ENCODE measurements at places on chromosomes 6 and 20.

GRCh38 chr6:117346142-117346930, 79.4 kb downstream of the ROS1 start:
- DNase-seq, result no peak

DNA sequence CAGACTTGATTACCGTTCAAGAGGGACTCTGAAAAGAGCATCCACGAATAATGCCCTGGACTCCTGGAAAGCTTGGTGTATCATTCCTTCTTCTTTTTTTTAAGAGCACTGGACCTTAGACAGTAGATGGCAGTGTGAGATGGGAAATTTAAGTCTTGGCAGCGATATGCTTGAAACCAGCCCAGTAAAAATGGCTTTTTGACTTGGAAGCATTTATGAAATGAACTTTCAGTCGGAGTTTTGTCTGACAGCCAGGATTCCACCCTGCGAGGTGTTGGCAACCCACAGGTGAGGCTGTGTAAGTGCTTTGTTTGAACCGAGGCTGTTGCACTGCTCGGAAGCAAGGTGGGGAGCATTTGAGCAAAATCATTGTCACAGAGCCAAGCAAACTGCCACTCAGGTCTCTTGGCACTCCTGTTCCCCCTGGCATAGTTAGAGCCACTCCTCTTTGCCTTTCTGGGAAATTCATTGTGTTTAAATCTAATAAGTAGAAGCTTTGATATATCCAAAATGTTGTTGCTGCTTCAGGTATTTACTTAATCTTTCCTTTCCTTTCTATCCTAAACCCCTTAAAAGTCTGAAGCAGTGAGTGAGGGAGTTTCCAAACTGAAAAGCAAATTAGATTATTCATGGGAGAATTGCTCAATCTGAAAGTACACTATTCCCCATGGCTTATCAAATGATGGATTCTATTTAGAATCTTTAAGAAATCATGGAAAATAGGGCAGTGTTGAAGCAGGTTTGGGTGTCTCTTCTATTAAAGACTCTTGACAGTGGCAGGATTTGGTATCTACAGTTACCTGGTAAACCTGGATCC, 272.8 kb upstream of the SLC35B3 start:
- DNase-seq, result no peak

- no peak for DNase-seq
Measured at GRCh38 chr20:46670585-46671584, 18.4 kb downstream of the TP53RK start.

DNA sequence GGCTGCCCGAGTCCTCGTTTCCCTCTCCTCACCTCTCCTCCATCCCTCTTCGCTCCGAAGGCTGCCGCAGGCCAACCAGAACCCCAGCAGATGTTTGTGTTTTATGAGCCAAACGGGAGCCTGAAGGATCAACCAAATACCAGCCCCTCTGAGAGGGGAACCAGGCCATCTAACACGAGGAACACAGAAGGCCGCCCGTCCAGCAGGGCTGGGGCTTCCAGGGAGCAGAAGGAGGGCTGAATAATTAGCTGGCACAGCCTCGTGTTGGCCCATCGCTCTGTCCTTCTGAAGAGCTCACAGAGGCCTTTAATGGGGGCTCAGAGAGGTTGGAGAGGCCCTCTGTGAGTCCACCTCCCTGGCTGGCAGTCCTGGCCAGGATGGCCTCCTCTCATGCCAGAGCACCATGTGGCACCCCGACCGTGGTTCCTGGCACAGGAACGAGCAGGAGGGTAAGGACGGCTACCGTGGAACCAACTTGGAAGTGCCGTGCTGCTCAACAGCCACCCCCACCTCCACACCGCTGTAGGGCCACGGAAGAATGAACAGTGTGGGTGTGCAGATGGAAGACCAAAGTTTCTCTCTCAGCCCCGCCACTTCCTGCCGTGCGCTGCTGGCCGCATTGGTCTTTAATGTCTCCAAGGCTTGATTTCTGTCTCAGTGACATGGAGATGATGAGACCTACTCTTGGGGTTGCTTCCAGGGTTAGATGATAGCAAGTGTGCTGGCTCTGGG, 155.2 kb downstream of the SCML4 start:
- no peak for DNase-seq

- DNase-seq, result no peak
Measured at GRCh38 chr6:71211799-71212198, 76.8 kb upstream of the OGFRL1 start.

GRCh38 chr6:106702046-106702445, 72.7 kb downstream of the QRSL1 start:
- DNase-seq, result no peak

DNA sequence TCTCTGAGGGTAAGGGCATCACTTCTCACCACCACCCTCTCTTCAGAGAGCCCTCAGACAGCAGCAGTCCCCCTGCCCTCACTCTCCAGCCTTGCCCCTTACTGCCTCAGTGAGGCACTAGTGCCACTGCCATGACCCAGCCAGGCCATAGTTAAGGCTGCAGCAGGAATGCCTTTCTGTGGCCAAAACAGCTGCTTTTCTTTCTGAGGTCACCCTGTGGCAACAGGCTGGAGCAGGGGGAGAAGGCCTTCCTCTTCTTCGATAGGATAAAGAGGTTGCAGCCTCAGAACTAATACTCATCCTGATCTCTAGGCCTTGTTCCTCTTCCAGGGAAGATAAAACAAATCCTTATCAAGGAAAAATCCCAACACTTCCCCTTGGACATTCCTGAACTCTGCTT, 56.8 kb upstream of the ECI2 start:
- DNase-seq, result no peak

- DNase-seq, result no peak
Measured at GRCh38 chr6:1479095-1479494, 89.7 kb downstream of the FOXF2 start.

DNA sequence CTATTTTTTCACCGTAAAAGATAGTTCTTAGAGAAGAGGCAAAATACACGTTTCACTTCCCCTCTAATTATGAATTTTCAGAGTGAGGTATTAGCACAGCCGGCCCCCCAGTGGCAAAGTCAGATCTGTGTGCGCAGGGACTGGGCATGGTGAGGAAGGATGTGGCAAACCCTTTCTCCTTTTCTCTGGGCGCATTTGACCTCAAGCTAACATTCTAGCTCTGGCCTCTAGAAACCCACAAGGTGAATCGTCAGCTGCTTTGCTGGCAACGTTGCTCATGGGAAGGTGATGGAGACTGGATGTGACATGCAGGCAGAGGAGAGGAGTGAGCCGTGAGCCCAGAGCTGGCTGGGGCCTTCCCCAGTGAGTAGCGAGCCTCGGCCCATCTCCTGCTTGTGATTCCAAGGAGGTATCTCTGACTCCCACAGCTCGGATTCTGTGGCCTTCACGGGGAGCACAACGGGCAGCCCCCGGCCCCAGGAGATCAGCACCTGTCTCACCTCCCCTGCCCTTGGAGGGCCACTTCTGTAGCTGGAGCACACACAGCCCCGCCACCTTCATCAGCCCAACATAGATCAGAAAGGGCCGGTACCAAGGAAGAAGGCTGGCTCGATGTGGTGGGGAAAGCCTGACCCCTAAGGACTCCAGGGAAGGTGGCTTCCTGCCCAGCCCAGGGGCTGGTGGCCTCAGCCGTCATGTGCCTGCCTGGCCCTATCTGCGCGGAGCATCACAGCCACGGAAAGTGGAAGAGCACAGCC, 152.8 kb downstream of the TAF4 start:
- DNase-seq, result no peak

DNA sequence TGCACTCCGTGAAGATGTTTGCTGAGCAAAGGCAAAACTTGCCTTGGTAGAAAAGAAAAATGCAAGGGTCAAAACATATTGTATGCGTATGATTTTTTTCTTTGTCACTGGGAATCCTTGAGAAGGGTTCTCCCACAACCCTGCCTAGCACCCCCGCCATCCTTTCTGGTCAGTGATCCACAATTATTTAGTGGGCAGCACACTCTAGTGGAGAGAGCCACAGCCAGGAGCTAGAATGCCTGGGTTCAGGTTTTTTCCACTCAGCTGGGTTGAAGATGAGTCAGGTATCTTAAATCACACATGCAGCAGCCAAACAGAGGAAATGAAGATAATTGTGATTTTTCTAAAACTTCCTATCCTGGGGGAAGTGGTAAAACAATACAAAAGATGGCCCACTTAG, 243.1 kb downstream of the PKHD1 start:
- DNase-seq, result no peak

DNA sequence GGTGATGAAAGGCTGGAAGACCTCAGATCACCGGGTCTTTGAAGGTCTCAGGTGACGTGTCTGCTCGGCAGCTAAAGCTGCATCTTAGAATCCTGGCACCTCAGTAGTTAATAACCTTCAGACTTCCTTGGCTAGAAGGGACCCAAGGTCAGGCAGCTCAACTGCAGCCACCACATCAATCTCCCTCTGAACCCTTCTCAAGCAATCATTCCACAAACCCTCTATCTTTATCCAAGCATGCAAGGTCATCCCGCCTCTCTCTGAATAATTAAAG, 16.7 kb upstream of the TLDC2 start:
- no peak for DNase-seq

DNA sequence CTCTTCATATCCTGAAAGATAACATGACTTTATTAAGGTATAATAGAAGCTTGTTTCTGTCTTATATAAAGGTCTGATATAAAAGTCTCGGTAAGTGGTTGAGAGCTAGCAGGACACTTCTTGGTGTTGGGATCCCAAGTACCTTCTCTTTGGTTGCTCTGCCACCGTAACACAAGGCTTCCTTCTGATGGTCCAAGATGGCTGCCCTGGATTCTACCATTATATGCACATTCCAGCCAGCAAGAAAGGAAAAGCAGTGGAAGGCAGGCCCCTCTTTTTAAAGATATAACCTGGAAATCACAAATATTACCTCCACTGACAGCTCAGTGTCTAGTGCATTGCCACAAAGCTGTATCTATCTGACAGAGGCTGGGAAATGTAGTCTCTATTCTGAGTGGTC, 75.0 kb downstream of the TSHZ2 start:
- DNase-seq, result no peak

DNA sequence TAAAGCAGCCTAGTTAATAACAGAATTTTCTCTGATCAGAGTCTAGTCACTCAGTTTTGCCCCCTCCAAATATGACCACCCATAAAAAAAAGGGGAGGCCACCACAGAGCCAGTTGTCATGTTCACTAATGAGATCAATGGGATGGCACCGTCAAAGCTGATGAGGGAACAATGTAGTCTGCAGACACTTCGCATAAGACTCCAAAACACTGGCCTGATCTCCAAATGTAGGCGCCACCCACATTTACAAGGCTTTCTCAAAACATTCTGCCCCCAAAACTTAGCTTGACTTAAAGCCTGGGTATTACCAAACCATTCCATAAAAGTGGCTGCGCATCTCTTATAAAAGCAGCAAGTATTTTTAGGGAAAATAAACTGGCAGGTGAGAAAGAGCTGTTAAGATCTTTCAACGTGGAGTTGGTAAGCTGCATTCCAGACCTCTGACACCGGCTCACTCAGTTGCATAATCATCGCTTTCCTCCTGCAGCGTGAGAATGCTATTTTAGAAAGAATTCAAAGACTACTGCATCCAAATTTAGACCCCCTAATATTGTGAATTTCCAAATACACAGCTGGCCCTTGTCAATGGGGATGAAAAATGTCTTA, 59.3 kb downstream of the TBC1D7 start:
- no peak for DNase-seq

DNA sequence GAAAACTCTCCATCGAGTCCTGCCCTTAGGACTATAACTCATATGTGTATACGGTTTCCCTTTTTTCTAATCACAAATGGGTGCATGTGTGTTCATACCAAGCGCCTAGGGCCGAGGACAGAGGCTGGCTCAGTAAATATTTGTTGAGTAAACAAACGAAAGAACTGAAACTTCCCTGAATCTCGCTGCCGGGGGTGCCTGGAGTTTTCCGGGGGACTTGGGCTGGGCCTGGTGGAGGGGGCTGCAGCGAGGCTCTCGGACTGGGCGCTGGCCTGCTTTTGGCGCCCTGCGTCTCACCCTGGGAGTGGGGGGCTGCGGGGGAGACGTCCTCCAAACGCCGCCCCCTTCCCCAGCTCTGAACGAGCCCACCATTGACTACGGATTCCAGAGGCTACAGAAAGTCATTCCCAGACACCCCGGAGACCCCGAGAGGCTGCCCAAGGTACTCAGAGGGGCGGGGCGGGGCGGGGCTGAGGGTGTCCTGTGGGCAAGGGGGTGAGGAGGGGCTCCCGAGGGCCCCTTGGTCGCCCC, 49.0 kb downstream of the CPXM1 start:
- no peak for DNase-seq

DNA sequence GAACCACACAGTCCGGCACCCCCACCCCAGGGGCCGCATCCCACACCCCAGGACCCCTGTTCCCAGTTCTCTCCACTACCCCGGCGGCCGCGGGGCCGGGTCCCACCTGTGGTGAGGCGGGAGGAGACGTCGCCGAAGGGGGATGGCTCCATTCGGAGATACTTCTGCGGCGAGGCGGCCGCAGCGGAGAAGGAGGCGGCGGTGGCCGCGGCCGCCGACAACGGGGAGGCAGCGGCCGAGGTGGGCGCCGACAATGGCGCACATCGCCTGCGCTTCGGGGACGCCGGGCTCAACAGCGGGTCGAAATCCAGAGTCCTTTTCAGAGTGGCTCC, 723 bp downstream of the AKIRIN2 start:
- DNase-seq, result no peak

GRCh38 chr6:157706883-157707282, 116.2 kb upstream of the SNX9 start:
- DNase-seq, result no peak

GRCh38 chr20:39676857-39677391, 714.8 kb downstream of the DHX35 start:
- no peak for DNase-seq

All from stimulated activated CD8-positive, alpha-beta memory T cell treated with anti-CD3 and anti-CD28 coated beads, Interleukin-4, amount 100 ng/mL, for 1 hour (primary cell).